ENCODE measurements at places on chromosomes 3 and 15.

- DNase-seq, result no peak
Observed at GRCh38 chr15:93189561-93189960, 100.5 kb upstream of the RGMA start.

- DNase-seq, result no peak
Observed at GRCh38 chr15:91890614-91891013, 37.1 kb downstream of the SLCO3A1 start.

DNA sequence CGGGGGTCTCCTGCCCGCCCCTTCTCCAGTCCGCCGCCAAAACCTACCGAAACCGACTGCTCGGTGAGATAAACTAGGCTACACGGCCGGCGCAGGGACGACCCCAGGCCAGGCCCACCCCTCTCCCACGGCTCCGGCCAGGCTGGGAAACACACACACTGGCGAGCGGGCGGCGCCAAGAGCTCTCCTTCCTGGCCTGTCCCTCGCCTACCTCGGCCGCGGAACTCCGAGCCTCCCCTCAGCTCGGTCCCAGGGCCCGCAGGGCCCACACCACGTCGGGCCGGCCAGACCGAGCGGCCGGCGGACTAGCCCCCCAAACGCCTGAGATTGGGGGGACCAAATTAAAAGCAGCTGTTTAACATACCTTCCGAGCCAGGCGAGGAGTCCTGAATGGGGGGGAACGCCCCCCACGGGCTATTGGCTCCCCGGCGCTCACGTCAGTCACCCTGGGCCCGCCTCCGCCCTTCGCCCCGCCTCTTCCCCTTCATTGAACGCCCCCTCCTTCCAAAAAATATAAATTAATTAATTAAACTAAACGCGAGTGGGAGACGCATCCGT is 4.0 kb upstream of the SIN3A start:
- peak; percentile 82 for DNase-seq

DNA sequence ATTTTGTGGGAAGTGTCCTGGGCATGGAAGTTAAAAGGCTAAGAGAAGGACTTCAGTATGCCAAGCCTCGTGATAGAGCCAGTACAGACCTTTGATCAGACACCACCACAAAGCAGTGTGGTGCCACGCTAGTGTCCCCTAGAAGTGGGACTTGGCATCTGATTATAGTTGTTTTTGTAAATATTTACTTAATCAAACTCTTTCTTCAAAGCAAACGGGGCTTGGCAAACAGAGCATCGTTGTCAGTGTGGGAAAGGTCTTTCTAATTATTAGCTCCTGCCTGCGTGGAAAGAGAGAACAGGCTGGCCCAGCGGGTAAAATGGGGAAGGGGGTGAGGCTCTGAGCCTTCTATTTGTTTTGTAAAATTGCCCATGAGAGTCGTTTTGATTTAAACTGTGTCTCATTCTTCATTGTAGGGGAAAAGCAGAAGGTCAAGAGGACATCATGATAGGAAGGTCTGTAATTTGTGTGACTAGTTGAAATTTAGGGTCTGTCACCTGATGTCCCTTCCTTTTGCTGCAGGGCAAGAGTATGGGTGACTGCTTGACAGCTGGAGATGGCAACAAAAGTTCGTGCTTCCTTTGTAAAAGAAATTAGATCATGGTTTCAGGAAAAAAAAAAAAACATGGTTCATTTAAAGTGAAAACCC is 105.0 kb downstream of the IQCH start:
- DNase-seq, result no peak

DNA sequence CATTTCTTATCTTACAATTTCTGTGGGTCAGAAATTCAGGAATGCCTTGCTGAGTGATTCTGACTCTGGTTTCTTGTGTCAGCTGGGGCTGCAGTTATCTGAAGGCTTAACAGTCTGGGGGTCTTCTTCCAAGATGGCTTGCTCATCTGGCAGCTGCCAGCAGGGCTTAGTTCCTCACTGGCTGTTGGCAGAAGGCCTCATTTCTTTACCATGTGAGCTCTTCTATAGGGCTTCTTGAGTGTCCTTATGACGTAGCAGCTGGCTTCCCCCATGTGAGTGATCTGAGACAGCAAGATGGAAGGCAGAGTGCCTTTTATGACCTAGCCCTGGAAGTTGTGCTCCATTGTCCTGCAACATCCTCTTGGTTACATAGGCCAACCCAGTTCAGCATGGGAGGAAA is 82.0 kb upstream of the PDZRN3 start:
- DNase-seq, result no peak

DNA sequence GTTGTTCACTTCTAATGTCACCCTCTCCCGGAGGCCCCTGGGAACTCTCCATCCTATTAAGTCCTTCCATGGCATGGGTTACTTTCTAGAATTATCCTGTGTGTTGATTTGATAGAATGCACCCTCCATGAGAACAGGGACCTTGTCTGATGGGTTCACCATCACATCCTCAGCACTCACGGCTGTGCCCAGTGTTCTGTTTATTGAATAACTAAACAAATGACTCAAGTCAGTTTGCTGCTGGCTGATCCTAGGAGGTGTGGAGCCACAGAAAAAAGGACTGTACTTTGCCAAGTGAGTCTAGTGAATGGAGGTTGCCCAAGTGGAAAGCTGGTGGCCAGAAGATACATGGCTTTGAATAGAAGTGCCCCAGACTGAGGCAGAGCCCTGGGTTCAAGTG is 48.5 kb upstream of the RAB6B start:
- no peak for DNase-seq

GRCh38 chr3:44110648-44111047 is 131.0 kb upstream of the TOPAZ1 start:
- DNase-seq, result no peak

DNA sequence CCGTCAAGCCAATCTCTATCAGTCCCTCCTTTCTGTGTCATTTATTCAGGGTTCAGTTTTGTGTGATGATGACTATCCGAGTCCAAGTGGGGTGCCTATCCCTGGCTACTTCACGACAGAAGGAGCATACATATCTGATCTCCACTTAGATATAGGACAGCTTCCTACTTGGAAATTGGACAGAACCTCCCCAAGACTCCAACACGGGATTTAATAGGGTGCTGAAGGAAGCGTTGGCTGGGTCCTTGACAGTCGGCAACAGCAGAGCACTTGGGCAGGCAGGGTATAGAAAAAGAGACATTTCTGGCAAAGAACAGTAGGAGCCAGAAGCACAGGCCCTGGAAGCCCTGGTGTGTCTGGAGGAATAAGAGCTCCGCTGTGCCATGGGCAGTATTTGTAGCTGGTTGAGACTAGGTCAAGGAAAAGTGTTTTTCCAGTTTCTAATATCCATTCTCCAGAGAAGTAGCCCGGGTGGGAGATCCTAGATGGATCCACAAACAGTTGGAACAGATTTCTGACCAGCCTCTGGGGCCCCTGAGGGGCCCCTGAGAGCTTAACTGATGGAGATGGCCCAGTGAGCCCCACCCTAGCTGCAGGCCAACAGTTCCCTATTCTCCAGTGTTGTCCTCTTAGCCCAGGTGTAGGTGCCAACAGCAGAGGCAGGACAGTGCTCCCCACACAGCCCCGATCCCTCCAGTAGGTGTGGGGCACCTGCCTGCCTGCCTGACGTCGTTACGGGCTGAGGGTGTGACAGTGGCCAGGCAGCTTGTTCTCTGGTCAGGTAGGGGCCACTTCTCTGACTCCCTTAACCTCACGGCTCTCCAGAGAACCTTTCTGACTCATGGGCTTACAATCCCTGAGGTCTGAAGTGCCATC is 130.8 kb downstream of the CHCHD6 start:
- no peak for DNase-seq

DNA sequence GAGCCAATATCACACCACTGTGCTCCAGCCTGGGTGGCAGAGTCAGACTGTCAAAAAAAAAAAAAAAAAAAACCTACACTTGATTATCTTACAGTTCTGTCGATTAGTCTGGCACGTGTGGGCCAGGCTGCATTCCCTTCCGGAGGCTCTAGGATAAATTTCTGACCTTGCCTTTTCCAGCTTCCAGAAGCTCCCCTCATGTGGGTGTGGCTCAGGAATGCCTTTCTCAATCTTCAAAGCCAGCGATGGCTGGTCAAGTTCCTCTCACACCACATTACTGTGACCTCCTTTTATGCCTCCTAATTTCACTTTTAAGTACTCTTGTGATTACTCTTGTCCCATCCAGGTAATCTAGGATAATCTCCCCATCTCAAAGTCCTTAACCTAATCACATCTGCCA is 58.2 kb upstream of the DUT start:
- DNase-seq, result no peak

- no peak for DNase-seq
Observed at GRCh38 chr3:123757281-123757940, 126.7 kb downstream of the MYLK start.

- peak; percentile 64 for DNase-seq
Observed at GRCh38 chr3:45210308-45211041, 15.6 kb downstream of the TMEM158 start.

- peak; percentile 44 for DNase-seq
Observed at GRCh38 chr15:77418966-77419835, 703 bp downstream of the PEAK1 start.

GRCh38 chr3:69072928-69073327 is 7.2 kb downstream of the UBA3 start:
- no peak for DNase-seq

DNA sequence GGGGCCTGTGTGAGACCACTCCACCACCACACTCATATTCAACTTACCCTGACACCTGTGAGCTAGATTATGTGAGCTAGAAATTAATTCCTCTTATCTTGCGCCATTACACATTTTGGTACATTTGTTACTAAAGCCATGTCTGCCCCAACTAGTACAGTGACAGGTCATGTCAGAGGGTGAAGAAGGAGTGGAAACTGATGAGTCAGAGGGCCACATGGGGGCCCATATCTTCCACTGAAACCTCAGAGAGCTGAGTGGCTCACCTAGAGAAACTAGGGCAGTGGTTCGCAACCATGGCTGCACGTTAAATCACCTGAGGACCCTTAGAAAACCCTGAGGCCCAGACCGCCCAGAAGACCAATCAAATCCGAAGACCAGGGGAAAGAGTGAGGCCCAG is 15.7 kb upstream of the MEF2A start:
- no peak for DNase-seq

DNA sequence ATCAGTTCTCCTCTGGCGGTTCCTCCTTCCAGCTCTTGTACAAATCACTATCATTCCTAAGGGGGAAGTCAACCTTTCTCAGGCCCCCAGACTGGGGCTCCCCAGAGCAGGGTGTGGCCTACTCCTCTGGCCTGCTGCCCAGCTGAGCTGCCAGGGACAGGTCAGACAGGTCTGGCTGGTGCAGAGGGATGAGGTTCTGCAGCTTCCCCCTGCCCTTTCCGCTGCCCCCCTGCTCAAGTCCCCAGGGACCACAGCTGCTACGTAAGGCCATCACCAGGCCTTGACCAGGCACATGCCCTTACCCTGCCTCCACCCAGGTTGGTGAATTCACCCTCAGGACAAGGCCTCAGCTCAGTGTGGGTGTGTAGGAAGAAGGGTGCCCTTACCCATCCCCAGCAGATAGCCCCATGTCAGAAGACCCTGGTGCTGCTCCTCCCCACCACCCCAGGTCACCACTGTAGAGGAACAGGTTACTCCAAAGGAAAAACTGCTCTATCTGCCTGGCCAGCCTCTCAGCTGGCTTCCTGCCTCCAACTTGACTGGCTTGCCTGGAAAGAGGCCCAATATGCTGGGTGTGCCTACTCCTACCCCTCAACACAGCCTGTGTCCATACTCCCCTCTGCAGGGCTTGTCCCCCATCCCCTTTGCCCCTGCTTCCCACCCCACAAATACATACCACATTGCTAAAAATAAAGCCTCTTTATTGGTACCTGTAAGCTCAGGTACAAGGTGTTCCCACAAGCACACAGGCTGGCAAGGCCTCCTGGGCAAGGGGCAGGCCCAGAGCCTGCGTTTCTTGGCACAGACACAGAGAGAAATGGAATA is 12.0 kb downstream of the CSRNP1 start:
- no peak for DNase-seq

- no peak for DNase-seq
Observed at GRCh38 chr15:100337096-100338044, 4.4 kb downstream of the ADAMTS17 start.

DNA sequence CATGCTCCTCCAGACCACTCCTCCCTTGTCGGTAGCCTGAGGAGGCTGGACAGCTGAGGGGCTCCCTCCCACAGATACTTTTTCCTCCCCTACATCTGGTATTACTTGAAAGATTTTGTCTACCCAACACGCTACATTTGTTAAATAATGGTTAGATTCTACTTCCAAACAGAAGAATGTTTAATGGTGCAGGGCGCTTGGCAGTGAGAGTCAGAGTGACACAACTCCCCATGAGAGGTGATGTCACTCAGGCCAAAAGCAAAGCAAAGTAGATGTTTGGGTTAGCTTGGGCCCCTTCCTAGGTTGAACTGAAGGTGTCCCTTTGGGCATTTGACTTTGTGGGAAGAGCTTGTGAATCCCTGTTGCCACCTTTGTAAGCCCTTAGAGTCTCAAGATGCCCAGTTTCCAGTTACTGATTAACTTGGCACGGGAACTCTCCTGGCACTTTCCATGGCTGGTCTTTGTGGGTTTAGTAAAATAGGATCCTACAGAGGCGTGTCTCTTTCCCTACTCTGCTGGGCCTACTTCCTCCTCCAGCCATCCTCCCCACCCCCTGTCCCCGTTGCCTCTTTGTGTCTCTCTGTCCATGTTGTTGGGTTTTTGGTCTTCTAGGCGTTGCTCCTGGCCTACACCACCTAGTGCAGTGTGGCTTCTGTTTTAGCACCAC is 5.6 kb downstream of the LIMD1 start:
- no peak for DNase-seq

GRCh38 chr3:102225407-102226132 is 209.2 kb upstream of the ZPLD1 start:
- DNase-seq, result no peak

GRCh38 chr3:73324203-73325155 is 263.0 kb downstream of the EBLN2 start:
- DNase-seq, result no peak

DNA sequence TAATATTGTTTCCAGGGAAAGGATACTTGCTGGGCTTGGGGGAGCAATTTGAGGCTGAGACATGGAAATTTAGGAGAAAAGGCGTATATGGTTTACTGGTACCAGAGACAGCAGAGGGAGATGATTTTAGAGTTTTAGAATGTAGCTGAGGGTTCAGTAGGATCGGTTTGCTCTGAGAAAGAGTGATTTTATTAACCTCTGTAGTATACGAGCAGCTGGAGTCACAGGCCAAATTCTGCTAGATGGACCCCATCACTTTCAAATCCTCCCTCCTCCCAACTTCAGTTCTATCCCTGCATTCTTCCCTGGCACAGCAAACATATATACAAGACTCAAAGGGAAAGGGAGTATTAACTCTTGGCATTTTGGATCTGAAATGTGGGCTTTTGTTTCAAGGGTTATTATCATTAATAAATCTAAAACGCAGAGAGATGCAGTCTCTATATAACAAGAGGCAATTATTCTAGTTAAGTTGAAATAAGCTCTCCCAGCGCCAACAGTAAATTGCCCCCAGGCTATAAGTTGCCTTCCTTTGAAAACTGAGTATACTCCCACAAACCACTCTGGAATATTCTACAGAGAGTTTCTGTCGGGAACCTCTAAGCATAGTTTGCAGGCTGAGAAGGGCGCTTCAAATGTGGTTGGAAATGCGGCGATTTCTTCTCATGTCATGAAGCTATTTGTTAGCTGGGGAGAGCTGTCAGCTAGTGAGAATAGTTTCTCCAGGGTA is 5.4 kb downstream of the CRABP1 start:
- DNase-seq, result no peak

GRCh38 chr3:139113231-139113992 is 68.7 kb upstream of the PRR23C start:
- DNase-seq, result no peak

GRCh38 chr3:8749316-8749715 is 15.7 kb downstream of the CAV3 start:
- no peak for DNase-seq

Measured in activated T-cell treated with anti-CD3 and anti-CD28 coated beads for 24 hours (primary cell).